ENCODE measurements at places on chromosomes 6 and 20.

DNA sequence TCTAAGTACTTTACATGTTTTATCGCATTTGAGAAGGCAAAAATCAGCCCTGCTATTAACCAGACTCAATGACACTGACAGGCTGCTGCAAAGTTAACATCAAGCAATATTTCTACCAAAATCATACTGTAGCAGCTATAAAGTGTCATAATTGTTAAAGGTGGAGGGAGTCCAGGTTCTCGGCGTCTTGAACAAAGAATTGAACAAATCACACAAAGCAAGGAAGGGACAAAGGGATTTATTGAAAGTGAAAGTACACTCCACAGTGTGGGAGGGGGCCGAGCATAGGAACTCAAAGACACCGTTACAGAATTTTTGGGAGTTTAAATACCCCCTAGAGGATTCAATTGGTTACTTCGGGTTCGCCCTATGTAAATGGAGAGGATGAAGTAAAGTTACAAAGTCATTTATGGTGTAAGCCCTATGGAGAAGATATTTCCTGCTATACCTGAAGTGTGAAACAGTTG, 12.9 kb upstream of the ZNF391 start:
- no peak for DNase-seq

- no peak for DNase-seq
These were observed 24.4 kb downstream of the ARG1 start for GRCh38 chr6:131597446-131597845.

DNA sequence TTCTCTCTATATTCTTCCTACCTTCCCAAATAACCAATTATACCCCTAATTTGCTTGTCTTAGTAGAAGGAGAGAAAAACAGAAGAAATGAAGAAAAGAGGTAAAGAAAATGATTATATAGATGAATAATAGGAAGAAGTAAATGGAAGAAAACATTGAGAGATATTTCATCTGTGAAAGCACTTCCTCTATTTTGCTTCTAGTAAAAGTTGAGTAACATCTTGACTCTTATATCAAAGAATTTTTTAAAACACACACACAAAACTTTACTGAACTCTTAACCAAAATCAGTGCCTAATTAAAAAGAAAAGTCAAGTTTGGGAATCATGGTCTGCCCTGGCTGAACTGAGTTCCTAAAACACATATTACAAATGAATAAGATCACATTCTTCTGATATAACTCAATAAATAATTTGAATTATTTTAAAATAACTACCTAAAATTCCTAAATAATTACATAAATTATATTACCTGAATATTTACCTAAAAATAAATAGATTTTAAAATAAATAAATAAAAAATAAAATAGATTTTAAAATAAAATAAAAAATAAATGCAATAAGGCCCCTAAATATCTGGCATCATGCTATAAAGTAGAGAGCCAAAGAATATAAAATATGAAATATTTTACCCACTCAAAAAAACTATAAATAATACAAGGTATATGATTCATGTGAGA, 8.8 kb downstream of the SLC17A2 start:
- DNase-seq, result no peak

DNA sequence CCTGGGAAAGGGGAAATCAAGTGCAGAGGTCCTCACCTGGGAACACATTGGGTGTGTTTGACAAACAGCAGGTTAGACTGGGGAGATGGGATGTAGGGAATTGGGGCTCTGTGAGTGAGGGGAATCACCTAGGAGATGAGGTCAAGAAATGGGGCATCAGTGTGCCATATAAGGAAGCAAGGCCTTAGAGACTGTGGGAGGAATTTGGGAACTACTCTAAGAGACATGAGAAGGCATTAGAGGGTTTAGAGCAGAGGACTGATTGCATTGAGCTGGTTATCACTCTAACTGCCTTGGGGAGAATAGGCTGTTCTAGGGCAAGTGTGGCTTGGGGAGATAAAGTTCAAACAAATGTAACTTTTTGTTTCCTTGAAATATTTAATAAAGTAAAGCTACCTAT, 189.9 kb downstream of the EYA4 start:
- DNase-seq, result no peak

- DNase-seq, result no peak
These were observed 22.5 kb upstream of the RNGTT start for GRCh38 chr6:88985901-88986300.

DNA sequence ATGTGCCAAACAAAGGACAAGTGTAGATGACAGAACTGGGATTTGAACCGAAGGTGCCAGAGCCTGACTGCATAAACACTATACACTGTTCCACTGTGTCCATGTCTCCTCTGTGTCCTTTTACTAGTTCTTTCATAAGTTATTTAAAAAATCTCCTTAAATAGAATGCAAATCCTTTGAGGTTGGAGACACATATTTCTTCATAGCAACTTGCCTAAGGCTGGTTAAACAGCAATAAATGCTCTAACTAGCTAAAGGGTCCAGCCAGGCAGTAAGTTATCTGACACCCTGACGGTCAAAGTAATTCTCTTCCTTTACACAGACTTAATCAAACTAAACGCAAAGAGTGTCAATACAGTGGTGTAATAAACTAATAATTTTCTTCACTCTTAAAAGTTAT, 76.2 kb upstream of the TRAF3IP2 start:
- no peak for DNase-seq

GRCh38 chr20:19897891-19898290, 119.3 kb upstream of the NAA20 start:
- DNase-seq, result no peak

DNA sequence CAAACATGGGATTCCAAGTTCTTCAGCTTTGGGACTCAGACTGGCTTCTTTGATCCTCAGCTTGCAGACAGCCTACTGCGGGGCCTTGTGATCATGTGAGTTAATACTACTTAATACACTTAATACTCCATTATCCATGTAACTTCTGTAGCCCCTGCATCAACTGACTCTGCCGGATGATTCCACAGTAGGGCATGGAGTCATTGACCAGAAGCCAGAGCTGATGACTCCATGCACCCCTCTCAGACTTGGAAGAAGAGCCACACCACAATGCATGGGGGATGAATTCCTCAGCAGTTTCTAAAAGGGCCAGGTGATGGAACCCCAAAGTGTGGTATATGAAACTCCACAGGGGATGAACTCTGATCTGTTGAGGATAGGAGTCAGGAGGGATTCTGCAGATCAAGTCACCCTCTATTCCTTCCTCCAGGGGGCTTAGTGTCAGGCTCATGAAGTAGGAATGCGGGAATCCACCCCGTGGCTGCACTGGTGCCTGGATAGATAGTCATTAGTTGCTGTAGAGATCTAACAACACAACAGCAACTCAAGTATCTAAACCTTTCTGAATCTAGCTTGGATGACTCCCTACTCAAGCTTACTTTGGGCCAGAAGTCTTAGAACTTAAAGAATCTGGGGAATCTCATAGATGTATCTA, 70.2 kb downstream of the GPR6 start:
- DNase-seq, result no peak

- DNase-seq, result no peak
These were observed 72.3 kb downstream of the BTBD9 start for GRCh38 chr6:38567436-38567835.

GRCh38 chr6:3331971-3332370, 73.2 kb downstream of the PSMG4 start:
- DNase-seq, result no peak

DNA sequence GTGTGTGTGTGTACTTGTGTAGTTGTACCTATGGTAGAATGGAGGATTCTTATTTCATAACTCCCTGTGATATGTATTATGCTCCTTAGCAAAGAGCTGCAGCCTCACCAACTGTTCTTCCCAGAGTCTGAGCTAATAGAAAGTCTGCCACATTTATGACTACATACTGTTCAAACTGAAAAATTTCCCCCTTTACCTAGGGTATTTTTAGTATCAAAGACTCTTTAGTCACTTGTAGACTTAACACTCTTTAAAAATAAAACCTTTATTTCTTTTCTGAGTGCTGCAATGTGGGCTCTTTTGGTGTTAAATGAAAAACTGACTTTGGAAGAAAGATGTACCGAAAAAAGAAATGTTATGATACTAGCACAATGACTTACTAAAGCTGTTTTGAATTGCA, 39.6 kb upstream of the HS3ST5 start:
- no peak for DNase-seq

- DNase-seq, result no peak
These were observed 23.0 kb downstream of the LATS1 start for GRCh38 chr6:149694921-149695320.

DNA sequence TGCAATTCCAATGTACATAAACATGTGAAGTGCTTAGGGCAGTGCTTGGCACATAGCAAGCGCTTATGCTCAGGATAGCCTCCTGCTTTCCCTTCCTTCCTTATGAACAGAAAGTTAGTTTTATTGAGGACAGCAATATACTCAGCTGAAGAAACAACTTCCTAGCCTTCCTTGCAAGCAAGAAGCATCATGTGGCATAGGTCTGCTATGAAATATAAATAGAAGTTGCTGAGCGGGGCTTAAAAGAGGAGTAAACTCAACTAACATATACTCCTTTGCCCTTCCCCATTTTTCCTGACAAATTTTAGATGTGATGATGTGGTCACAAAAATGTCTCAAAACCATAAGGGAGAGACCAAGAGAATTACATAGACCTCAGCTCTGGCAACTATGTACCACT, 98.9 kb downstream of the KIF16B start:
- DNase-seq, result no peak

GRCh38 chr20:52731093-52731492, 241.1 kb upstream of the TSHZ2 start:
- peak; percentile 73 for DNase-seq

DNA sequence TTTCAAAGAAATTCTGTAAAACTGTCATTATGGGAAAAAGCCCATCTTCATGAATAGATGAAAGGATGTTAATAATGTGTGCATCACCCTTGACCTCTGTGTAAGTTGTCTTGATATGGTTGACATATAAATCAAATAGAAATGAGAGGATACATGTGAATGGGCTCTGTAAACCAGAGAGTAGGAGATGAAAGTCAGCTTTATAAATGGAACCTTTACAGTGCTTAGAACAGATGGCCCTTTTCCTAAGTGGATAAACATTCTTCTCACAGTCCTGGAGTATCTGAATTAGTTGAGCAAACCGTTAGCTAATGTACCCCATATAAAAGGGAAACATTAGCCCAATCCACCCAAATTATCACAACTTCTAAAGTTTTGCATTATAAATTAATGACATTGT, 57.5 kb downstream of the MYLK4 start:
- no peak for DNase-seq

DNA sequence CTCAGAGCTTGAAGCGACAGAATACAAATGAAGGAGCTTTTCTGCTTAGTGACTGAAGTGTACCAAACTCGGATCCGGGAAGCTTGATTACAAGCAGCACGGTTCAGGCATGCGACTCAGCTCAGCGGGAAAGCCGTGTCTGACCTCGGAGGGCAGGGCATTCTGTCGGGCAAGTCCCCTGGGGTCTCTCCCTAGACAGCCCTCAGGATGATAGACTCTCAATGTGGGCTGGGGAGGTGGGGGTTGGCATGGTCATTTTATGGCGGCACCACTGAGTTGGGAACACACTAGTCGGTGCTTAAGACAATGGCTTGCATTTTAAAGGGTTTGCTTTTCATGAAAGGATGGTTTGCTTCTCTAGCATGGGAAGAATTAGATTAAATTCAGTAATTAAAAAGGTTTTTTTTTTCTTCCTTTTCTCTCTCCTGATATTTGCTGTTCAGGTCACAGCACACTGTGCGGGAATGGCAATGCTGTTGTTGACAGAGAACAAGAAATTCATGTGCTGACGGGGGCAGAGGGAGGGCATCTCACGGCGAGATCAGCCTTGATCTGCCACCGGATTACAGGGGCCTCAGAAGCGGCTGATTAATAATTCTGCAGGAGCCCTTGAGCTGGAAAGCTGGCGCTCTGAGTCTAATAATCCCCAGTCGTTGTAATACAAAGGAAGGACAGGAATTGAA, 80.7 kb upstream of the TRAF3IP2 start:
- no peak for DNase-seq

DNA sequence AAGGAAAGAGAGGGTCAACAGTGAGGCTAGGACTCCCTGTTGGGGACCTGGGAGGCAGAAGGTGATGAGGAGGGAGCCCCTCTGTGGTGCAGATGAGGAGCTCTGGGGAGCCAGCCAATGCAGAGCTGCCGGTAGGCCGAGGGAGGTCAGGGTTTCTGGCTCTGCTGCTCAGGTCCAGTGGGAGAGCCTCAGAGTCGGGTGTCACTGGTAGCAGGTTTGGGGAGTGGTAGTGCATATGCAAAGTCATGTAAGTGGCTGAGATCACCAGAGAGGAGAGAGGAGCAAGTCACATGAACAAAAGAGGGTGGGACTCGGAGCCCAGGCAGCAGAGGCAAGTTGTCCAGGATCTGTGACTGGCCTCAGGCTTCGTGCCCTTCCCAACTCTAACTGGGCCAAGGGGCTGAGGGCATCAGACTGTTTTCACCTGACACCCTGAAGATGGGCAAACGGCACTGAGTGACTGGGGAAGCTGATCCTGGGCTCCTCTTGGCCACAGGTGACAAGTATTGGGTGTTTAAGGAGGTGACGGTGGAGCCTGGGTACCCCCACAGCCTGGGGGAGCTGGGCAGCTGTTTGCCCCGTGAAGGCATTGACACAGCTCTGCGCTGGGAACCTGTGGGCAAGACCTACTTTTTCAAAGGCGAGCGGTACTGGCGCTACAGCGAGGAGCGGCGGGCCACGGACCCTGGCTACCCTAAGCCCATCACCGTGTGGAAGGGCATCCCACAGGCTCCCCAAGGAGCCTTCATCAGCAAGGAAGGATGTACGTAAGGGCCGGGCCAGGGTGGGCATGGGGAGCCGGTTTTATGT, 6.6 kb downstream of the MMP24OS start:
- peak; percentile 44 for DNase-seq

- DNase-seq, result no peak
These were observed 246.0 kb upstream of the TENT5A start for GRCh38 chr6:81998432-81998831.

Data from H9 (cell line).